ENCODE measurements at places on chromosomes 1 and 21. TPM values are rescaled to one million over a fixed set of nuclear protein-coding genes. Genes with fewer than 3 reads are reported as not detected.

- no peak overlapping the region for H3K4me3 ChIP-seq
- peaks cover 14% of the 10 kb centered on the region for H3K4me1 ChIP-seq
- no peak for DNase-seq
- H3K27me3 ChIP-seq, result no peaks in the 10 kb centered on the region
Measured at GRCh38 chr1:37509181-37509580, 5.4 kb downstream of the MEAF6 start.

- H3K36me3 ChIP-seq, result no peaks in the 10 kb centered on the region
- H3K27me3 ChIP-seq, result no peaks in the 10 kb centered on the region
- DNase-seq, result no peak
- H3K27ac ChIP-seq, result no peak overlapping the region
Measured at GRCh38 chr1:45057542-45057941, 45.5 kb downstream of the UROD start.

DNA sequence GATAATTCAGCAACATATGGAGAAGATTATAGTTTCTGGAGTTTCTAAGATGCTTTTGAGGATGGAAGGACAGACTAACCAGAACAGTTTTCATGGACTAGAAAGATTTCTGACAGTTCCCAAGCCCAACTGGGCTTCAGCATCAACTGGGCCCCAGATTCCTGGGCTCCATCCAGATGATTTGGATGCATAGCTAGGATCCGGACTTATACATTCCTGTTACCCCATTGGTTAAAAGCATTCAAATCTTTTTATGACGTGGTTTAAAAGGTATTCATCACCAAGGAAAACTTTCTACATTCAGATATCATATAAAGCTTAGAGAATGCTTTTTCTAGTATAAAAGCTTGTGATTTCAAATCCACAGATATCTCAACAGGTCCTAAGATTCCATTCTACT is 29.7 kb downstream of the TSHB start:
- no peaks in the 10 kb centered on the region for H3K27me3 ChIP-seq
- H3K27ac ChIP-seq, result no peak overlapping the region
- no peak overlapping the region for H3K4me3 ChIP-seq
- peaks cover 26% of the 10 kb centered on the region for H3K4me1 ChIP-seq

SMIM1 gene
- 1.3 TPM for total RNA-seq

ZNF593OS gene
- total RNA-seq, result not detected

DNA sequence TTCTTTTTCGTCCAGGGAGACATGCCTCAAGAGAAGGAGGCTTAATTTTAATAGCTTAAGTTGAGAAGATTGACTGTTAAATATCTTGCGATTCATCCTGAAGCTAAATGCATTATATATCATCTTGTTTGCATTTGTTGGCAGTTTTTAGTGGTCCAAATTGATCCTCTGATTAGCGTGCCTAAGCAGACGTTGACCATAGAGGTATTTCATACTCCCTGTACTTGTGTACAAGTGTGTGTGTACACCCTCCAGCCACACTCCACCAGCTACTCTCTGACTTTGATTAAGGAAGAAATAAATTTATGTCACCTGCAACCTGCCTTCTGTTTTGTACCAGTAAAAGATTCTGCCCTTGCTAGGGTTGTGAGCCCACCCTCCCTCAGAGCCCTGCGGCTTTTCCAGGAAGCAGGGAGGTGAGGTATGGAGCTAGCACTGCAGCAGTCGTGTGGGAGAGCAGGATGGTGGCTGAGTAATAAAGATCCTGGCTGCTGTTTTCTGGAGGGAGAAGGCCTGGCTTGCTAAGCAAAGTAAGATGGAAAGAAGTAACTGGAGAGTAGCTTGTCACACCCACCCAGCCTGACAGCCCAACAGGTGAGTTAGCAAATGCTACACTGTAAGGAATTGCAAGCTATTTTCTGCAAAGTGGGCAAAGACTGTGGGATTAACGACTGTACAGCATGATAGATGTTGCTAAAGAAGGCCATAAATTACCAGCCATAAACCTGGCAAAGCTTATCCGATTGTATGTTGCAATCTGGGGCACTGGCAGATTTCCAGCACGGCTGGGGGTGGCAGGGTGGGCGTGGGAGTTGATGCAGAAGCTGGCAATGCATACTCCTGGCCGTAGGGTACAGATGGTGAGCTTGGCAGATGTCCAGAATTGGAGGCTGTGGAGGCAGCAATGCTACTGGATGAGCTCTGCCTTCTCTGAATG is 170.2 kb downstream of the TNR start:
- H3K4me3 ChIP-seq, result no peak overlapping the region
- H3K27ac ChIP-seq, result no peak overlapping the region
- H3K4me1 ChIP-seq, result no peaks in the 10 kb centered on the region

DNA sequence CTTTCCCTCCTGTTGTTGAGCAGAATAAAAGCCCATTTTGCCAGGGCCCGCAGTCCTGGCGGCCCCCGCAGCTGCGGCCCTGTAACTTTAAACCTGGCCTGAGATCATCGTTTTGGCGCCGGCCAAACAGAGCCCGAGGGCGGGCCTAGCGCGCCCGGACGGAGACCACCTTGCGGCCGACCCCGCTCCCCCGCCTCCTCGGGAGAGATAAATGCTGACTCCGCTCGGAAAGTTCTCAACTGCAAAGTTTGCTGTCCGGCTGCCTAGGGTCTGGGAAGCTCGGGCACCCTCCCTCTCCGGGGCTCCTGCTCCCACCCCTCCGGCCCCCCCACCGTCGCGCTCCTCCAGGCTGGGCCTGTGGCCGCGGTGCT is at the start of gene PDPN:
Gene PDPN (plus strand): TSS at position 238 of the 371 bp plus-strand sequence. CDS start 202 bp downstream, outside the sequence.
- H3K36me3 ChIP-seq, result no peaks in the 10 kb centered on the region
- no peak within 1 kb of the TSS for H3K27ac ChIP-seq
- no peaks in the 10 kb centered on the region for H3K4me1 ChIP-seq
- no peak within 1 kb of the TSS for H3K4me3 ChIP-seq
- DNase-seq, result no peak
- peaks cover 52% of the 10 kb centered on the region for H3K27me3 ChIP-seq

DNA sequence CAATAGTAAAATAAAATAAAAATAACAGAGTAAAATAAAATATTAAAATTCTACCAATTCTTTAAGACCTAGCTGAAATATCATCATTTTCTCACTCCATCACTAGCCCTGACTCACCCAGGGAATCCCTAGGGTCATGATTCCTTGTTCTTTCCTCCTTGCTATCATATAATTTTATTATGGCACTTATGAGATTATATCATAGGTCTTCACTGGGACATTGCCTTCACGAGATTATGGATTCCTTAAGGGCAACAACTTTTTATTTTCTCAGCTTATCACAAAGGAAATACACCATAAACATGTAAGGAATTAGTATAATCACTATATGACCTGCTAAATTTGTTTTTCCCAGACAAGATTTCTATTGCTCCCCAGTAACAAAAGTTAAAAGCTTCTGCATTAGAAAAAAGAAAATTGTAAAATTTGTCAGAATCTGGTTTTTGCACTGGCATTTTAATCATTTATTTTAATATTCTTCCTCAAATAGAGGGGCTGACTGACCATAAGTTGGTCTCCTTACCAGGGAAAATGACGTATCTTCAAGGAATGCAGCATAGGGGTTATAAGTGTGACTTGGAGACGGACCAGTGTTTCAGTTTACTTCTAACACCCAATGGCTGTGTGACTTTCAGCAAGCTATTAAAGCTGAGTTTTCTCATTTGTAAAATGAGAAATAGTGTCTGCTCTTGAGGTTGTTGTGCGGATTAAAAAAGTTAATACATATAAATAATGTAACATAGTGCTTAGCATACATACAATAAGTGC is 8.8 kb upstream of the CLCA4 start:
- H3K4me3 ChIP-seq, result no peak overlapping the region
- H3K36me3 ChIP-seq, result no peaks in the 10 kb centered on the region
- DNase-seq, result no peak
- no peak overlapping the region for H3K27ac ChIP-seq
- H3K27me3 ChIP-seq, result no peaks in the 10 kb centered on the region

Measured in T-cell (primary cell).